ENCODE measurements at places on chromosomes 2 and 18.

DNA sequence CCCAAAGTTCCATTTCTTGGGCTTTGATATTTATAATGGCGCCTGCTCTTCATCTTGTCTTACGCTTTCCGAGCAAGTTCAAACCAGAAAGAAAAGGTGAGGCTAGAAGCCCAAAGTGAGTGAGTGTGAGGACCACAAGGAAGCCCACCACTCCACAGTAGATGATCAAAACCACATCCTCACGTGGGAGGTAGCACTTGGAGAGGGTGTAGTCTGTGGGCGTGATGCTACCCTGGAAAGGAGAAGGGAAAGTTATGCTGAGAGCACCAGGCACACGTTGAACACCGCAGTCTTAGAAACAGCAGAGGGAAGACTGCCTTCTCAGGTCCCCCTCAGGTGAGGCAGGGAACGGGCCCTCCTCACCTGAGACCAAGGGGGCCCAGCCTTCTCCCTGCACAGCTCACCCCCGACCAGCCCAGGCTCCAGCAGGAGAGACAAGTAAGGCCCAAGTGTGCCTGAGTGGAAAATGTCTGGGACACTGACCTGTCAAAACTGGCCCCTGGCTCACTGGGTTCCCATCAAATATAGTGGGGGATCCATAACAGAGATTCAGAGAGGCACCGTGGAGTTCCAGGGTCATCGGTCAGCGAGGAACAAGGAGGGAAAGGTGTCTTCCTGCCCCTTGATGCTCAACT lies 23.6 kb downstream of the MPPE1 start:
- DNase-seq: no peak

GRCh38 chr2:199922856-199923255 lies 11.8 kb downstream of the C2orf69 start:
- no peak for DNase-seq

DNA sequence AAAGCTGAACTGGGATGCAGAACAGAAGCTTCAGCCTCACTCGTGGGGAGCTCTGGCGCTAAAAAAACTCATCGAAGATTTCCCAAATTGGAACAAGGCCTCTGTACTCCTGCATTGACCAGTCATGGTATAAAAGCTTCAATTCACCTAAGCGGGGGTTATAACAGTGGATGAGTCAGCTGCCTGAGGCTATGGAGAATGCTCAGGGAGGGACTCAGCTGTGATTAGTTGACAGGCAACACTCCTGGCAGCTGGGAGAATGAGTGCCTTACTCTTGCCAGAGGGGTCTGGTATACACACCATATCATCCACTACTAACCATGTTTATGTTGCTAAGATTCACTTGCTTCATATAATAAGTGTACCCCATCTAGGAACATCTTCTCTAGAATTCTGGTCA lies 350.6 kb upstream of the VRK2 start:
- DNase-seq: no peak

DNA sequence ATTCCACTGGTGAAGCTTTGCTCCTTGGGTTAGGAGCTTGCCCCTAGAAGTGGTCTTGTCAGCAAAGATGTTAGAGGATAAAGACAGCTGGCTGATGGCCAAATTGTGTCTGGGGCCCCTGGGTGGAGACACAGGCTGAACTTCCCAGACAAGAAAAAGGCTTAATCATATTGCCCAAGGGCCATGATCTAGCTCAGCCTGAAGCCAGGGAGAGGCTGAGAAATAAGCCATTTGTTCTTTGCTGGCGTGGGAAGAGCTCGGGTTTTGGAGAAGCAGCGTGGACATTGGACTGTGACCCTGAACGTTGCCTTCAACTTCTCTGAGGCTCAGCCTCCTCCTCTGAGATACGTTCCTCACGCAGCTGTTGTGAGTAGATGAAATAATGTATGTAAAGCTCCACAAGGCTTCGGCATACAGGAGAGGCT lies 153.0 kb downstream of the ZFP36L2 start:
- no peak for DNase-seq

DNA sequence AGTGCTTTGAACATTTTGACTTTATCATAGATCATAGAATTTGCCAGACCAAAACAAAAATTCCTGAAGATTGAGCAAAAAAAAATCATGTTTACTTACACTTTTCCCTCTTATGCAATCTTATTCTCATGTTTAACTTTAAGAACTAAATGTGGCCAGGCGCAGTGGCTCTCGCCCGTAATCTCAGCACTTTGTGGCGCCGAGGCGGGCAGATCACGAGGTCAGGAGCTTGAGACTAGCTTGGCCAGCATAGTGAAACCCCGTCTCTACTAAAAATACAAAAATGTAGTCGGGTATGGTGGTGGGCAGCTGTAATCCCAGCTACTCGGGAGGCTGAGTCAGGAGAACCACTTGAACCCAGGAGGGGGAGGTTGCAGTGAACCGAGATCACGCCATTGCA lies 227.9 kb upstream of the KYNU start:
- no peak for DNase-seq

- DNase-seq: no peak
Measured at GRCh38 chr2:166167449-166167848, 39.6 kb upstream of the SCN1A start.

DNA sequence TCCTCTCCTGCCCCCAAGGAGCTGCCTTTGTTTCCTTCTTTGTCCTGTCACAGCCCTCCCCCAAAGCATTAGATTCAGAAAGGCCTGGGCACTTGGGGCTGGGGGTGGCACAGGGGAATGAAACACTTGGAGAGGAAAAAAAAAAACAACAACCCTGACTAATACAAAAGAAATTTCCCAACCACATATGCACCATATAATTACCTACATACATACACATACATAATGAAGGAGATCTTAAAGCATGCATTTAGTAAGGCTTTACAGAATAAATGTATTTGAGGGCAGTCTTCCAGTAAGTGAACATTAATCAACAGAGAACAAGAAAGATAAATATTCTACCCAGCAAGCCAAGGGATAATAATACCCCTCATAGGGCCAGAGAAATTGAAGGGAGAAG lies 70.0 kb upstream of the PPP1CB start:
- DNase-seq: no peak

GRCh38 chr18:22346401-22346952 lies 71.2 kb downstream of the CTAGE1 start:
- DNase-seq: no peak

DNA sequence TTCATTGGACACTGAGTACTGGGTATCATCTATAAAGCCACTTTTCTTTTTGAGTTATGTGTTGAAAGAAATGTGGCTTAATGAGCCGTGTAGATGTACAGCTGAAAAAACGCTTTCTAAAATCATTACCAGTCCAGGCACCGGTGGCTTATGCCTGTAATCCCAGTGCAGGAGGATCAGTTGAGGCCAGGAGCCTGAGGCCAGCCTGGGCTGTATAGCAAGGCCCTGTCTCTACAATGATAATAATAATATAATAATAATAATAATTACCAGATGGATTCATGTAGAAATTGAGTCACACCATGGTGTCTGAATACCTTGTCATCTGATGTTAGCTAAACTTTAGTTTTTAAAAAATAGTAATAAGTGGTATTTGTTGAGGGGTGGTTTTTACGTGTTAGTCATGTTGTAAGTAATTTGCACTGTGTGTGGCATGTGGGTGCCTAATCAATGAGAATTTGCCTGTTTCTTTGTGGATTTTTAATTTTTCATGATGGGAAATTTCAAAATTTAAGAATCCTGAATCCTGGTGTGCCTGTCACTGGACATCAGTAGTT lies 30.1 kb downstream of the NCK2 start:
- DNase-seq: no peak

GRCh38 chr18:30903566-30903965 lies 139.0 kb downstream of the DSC3 start:
- DNase-seq: no peak

GRCh38 chr18:74949611-74950010 lies 259.3 kb downstream of the PTGR3 start:
- no peak for DNase-seq

- no peak for DNase-seq
Measured at GRCh38 chr18:10893196-10893595, 256.2 kb downstream of the PIEZO2 start.

DNA sequence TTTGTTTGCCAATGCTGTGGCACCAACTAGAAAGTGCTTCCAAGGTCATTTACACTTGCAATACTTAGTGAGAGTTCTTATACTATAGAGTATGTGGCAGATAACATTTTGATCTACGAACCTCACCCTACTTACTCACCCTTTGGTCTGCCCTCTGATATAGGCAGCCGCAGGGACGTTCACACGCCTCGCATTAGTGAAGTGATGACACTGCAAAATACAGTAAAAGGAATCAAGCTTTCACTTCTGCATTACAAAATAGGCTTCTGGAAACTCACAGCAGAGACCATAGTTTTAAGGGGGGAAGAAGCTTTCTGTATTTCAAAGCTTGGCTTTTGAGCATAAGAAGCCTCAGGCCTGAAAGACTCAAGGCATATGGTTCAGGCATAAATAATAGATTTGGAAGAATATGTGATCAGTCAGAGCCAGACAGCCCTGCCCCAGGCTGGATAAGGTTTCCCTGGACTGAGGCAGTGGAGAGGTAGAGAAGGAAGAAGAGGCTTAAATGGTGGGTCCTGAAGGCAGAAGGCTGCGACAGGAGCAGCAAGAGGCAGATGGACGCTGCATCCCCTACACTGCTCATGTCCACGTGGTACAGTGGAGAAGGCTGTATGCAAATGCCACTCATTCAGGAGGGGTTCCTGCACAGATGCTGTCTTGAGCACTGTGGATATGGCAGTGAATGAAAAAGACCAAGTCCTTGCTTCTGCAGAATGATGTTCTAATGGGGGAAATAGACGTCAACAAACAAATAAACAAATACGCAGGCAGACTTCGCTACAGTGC lies 63.1 kb downstream of the FECH start:
- DNase-seq: no peak

DNA sequence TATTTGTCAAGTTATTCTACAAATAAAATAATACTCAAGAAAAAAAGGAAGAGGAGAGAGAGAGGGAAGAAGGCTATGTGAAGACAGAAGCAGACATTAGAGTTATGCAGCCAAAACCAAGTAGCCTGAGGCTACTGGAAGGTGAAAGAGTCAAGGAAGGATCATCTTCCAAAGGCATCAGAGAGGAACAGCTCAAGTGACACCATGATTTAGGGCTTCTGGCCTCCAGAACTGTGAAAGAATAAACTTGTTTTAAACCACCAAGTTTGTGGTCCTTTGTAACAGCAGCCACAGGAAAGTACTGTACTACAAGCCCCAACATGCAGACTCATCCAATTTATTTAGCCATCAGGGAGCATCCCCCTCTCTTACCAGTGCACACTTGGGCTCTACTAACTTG lies 788.5 kb upstream of the LRRTM1 start:
- DNase-seq: no peak

GRCh38 chr2:169014780-169015179 lies 16.3 kb downstream of the ABCB11 start:
- no peak for DNase-seq

- peak; percentile 26 for DNase-seq
Measured at GRCh38 chr2:88669482-88670214, 21.8 kb upstream of the RPIA start.

- no peak for DNase-seq
Measured at GRCh38 chr2:164747783-164748433, 93.7 kb downstream of the COBLL1 start.

- DNase-seq: no peak
Measured at GRCh38 chr18:55573386-55573785, 14.6 kb downstream of the TCF4 start.

DNA sequence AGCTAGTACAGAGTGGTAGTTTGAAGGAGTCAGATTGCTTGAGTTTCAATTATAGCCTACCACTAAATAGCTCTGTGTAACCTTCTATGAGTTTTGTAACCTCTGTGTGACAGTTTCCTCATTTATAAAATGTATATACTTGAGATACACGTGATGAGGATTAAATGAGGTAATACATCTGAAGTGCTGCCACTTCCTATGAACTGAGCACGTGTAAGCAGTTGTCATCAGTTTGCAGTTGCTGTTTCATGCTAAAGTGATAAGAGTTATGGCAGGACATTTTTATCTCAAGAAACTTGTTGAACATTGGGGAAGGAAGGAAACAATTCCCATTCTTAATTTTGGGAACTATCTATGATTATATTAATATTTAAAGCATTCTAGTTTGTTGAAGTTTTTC lies 38.5 kb downstream of the CARF start:
- DNase-seq: no peak

DNA sequence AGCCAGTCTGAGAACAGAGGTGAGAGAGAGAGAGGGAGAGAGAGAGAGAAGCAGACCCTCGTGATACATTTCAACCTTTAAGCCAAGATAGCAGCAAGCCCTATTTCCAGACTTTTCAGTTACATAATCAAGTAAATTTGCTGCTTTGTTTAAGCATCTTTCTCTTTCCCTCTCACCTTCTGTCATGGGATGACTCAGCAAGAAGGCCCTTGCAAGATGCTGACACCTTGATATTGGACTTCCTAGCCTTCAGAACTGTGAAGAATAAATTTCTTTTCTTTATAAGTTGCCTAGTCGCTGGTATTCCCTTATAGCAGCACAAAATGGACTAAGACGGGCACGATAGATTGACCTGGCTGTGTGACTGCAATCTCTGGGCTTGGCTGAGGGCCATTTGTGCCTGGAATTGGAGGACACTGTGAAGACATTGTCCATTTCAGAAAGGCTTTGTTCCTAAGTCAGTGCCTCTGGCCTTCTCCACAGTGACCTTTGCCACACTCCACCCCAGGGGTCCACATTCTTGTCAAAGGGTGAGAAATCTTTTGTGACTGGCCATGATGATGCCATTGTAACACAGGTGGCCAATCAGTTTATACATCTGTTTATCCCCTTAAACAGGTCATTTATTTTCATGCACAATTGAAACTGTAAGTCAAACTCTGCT lies 51.3 kb upstream of the ITSN2 start:
- DNase-seq: no peak

DNA sequence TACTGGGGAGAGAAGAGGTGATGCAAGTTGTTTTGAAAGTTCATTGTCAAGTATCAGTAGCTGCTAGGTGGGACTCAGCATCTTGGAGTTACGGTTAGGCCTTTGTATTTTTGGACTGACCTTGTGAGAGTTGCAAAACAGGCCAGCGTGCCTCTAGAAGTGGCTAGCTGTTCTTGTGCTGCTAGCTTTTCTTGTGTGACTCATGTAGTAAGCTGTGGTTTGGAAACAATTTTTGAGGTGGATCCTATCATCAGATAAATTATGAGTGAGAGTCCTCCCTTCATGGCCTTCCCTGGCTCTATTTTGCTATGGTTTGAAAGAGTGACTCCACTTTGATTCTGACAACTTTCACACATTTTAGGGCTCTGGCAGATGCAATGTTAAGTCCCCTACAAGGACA lies 409.2 kb upstream of the HS6ST1 start:
- DNase-seq: no peak

GRCh38 chr2:196291426-196291825 lies 120.0 kb upstream of the STK17B start:
- no peak for DNase-seq

DNA sequence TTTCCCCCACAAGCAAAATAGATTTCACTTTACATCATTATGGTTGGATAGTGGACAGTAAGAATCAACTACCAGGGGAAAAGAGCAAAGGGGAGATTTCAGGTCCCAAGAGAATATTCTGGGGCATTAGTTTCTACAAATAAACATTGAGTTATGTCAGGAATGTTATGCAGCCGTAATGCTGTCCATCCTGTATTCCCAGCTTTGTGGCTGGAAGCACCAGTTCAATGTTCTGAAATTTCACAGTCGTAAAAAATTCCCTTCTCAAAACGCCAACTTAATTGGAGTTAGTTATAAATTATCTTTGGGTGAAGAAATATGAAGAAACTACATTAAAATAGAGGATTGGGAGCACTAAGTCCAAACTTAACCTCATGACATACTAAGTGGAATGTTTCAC lies 141.5 kb upstream of the FIGN start:
- DNase-seq: no peak

GRCh38 chr18:49524349-49524748 lies 37.3 kb upstream of the C18orf32 start:
- DNase-seq: no peak

- no peak for DNase-seq
Measured at GRCh38 chr18:13538630-13539029, 187.7 kb downstream of the FAM210A start.

Measured in cerebellum (tissue), 4 donors.